ENCODE measurements at places on chromosomes 2 and 18.

GRCh38 chr2:56014046-56014730 is 90.6 kb upstream of the EFEMP1 start:
- DNase-seq: no peak

DNA sequence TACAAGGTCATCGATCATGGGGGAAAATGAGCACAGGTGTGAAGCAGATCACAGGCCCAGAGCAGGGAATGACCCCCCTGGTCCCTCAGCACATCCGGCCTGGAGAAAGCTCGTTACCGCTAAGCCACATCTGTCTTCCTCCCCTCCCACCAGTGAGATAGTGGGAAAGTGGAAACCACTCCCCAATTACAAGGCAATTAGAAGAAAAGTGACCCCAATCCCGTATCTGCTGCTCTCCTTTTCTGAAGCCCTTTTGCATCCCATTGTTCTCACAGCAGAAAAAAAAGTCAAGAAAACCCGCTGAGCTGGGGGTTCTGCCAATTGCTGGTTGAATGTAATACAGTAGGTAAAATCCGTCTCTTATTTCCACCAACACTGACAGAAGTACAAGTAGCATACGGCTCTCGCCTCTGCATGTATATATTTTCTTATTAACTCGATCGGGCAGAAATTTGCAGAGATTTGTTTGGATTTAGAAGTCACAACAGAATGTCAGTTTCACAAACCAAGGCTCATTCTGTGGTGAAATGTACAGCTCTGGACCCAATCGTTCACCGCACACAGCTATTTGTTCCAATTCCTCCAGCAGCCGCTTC is 287.0 kb downstream of the TCF4 start:
- DNase-seq: no peak

DNA sequence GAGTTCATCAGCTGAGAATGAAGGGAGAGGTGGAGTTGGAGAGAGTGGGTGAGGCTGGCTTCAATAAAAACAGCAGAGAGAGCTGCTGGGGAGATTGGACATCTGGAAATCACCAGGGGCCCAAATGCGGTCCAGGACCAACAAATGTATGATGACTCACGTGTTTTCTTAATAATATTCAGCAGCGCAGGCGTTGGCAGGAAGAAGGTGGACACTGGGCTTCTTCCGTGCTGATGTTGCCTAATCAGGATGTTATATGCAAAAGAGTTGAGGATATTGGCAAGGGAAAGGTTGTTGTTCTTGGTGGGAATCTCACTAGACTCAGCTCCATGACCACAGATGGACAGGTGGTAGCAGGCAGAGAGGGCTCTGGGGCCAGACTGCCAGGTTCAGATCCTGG is 12.8 kb upstream of the PLA2R1 start:
- DNase-seq: no peak

DNA sequence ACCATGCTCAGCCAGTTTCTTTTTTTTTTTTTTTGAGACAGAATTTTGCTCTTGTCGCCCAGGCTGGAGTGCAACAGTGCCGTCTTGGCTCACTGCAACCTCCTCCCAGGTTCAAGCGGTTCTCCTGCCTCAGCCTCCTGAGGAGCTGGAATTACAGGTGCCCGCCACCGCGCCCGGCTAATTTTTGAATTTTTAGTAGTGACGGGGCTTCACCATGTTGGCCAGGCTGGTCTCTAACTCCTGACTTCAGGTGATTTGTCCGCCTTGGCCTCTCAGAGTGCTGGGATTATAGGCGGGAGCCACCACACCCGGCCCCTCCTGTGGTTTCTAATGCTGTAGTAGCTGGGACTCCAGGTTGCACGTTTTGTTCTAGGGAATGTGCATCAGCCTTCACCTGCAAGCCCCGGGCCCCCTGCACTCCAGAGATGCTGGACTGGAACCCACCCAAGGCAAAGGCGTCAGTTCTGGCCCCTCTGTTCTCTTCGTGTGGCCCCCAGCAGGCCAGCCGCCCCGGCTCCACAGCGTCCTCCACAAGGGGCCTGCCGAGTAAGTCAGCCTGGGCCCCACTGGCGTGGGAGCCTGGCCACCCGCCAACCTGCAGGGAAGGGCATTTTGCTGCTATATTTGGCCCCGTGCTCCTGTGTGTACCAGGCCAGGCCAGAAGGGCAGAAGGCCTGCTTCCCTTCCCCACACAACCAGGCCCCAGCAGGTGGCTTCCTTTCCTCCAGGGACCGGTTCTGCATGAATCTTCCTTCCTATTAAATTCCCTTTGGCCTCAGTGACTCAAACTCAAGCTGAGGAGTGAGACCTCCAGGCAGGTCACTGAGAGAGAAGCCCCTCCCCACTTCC is 25.7 kb upstream of the B3GNT7 start:
- DNase-seq: no peak

DNA sequence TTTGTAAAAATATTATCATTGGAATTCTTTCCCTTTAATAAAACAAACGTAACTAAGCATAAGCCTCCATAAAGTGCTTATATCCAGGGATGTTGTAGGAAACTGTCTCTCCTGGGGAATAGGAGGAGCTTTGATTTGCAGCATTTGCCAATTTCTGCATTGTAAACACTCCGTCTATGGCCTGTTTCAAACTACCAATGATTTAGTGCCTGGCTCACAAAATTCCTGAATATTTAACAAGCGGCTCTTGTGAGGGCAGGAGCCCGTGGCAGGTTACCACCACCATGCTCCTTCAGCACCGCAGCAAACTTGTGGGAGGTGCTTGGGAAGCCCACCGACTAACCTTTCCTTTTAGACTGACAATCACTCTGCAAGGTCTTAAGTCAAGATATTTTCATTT is 520.3 kb downstream of the SOX11 start:
- DNase-seq: no peak

DNA sequence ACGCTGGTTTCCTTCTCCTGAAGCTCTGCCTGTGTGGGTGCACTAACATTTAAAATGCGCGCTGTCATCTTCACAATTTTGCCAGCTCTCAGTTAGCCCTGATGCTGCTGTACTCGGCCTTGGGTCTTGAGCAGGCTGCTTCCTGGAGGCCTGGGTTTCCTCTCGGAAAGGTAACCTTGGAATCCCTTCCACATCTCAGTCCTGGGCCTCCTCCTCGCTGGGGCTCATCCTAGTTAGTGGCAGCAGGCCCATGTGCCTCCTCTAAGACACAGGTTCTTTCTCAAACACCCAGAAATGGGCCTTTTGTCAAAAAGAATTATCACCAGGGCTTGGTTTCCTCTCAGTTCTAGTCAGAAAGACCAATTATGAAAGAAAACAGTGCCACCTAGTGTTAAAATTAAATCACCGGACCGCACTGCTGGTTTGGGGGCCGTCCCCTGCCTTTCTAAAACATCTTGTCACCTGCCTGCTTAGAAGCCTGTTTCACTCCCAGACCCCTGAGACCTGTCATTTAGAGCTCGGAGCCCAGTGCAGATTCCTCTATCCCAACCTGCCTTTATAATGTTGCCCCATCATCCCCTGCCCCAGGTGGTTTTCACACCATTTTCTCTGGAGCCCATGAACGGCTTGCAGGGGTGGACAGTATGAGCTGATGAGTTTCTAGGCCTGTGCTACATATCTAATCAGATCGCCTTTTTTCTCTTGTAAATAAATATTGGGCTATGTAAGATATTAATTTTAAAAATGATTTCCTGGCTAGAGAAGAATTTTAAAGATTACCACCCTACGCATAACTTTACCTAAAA is 42.4 kb downstream of the HK2 start:
- DNase-seq: peak; percentile 55

DNA sequence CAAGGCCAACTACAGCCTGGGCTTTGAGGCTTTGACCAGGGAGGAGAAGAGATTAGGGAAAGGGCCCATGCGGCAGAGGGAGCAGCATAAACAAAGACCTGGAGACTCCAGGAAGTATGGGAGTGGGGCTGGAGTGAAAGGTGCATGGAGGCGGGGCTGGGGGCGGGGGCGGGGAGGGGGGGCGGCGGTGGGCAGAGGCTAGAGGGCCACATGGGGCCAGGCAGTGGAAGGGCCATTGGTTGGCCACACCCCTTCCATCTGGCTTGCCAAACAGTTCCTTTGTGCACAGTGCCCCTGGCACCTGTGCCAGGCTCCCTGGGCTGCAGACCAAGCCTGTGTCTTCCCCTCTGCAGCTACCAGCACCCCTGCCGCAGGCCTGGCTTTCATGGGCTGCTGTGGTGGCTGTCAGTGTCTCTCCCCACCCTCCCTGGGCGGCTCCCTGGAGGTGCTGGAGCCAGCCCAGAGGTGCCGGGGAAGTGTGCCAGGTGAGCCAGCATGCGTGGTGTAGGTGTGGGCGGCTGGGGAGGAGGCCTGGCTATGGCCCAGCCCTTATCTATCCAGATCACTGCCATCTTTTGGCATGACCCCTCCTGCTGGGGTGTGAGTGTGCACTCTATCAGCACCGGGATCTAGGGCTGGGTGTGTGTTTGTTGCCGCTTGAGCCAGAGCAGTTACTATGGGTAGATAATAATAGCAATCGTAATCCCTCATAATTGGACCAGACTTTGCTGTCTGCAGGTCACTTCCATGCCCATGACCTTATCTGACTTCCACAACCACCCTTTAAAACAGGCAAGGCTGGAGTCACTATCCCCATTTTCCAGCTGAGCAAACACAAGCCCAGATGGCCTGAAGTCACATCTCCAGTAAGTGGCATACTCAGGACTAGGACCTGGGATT is 30.5 kb downstream of the DNMT3A start:
- DNase-seq: peak; percentile 51

DNA sequence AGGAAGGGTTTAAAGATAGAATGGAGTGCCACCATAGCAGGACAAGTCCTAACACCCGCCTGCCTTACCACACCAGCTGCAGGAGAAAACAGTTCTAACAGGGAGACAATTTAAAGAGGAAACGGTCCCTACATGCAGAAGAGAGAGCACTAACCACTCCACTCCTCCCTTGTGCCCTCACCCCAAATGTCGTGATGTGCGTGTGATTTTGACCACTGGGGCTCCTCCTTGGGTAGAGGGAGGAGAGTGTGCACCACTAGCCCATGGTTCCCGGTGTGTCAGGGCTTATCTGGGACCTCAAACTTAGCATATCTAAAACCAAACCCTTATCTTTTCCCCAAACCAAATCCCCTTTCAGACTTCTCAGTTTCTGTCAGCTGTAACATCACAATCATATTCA is 105.5 kb upstream of the CCDC68 start:
- DNase-seq: no peak

DNA sequence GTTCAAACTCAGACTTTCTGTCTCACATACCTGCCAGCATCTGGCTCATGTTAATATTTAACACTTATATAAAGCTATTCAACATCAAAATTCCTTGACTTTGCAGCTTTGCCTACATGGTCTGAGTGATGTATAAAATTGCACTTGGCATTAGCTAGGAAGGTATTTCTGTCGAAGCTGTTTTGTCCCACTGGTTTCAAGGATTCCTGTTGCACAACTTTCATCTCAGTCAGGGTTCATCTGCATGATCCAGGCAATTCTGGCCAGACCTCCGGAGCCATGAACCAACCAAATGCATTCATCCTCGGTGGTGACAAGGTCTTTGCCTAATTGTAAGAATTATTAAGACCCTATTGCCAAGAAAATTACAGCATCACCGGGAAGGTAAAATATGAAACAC is 185.4 kb downstream of the ZEB2 start:
- DNase-seq: no peak

GRCh38 chr2:231497651-231498050 is 32.6 kb downstream of the NMUR1 start:
- no peak for DNase-seq

DNA sequence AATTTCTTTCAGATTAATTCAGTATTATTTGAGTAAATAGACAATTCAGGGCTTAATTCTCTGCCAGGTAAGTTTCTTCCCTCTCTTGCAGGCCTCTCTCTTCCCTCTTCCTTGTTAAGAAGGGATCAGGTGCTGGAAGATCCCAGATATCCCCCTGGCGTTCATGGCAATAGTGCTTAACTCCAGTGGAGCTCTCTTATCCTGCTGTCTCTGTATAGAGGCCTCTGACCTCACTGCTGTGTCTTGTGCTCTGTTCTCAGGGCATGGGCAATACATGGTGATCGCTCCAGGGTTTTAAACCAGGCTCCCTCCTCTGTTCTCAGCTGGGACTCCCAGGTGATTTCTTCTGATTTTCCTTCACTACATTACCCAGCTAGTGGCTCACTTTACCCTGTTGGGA is 226.8 kb downstream of the MC4R start:
- no peak for DNase-seq

- DNase-seq: no peak
These were observed 580.4 kb upstream of the FAM98A start for GRCh38 chr2:34179511-34179910.

GRCh38 chr18:11308499-11308898 is 159.1 kb upstream of the PIEZO2 start:
- DNase-seq: no peak

DNA sequence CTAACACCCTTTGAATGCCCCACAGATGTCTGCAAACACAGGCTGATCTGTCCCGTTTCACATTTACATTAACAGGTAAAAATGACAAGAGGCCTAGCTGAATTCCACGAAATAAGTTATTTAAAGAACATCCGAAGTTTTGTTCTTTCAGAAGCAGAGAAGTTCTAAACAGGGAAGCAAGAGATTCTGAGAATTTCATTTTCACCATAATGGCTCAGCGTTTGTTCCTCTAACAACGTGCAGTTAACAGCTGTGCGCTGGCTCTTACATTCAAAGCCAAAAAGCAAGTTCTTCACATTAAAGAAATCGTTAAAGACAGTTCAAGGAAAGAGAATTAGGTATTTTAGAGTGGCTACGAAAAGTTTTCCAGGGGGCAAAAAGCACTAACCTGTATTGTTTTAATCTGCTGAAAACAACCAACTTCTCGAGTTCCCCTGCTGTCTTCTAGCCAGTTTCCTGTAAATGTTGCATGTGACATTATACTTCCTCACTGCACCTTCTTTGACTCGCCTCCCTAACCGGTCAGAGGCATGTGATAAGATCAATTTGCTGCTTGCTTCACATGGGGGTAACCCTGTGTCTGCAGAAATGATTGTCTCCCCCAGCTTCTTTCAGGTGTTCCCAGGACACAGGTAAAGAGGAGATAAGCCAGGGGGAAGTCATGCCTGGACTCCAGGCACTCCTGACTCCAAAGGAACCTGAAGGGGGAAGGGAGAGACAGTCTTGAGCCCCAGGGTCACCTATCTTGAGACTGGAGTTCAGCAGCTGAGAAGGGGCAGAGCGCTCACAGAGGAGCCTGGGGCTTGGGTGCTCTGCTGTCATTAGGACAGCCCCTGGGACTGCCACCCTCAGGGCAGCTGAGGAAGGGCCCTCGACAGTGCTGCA is 36.8 kb upstream of the WIPF1 start:
- no peak for DNase-seq
